ENCODE measurements at places on chromosomes 12 and 14.

- DNase-seq: no peak
Measured at GRCh38 chr14:95505030-95505589, 11.3 kb downstream of the SYNE3 start.

- DNase-seq: no peak
Measured at GRCh38 chr14:20376071-20376588, 32.7 kb downstream of the PARP2 start.

- DNase-seq: no peak
Measured at GRCh38 chr14:28782301-28782700, 15.7 kb downstream of the FOXG1 start.

GRCh38 chr12:15852383-15852782, 29.8 kb upstream of the STRAP start:
- no peak for DNase-seq

GRCh38 chr14:100147181-100147631, 12.2 kb downstream of the DEGS2 start:
- DNase-seq: no peak

Data from GOT3 (cell line).